Activated CD8-positive, alpha-beta memory T cell treated with anti-CD3 and anti-CD28 coated beads for 4 hours (primary cell): ENCODE measurements at places on chromosomes 3 and 15.

DNA sequence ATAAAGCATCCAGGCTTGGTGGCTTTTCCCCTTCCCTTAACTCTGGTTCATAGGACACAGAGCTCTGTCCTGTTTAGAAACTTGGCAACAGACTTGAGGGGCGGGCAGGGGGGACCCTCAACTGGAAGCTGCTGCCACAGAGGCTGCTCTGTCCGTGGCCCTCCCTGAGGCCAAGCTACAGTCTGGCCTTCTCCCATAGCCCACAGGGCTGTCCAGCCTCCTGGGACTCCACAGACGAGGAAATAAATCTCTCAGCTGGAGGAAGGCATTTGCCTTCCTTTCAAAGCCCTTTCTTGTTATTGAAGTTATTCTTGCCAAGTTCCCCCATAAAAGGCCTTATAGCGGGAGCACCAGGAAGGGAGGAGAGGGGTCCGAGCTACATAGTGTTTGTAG, 248.8 kb upstream of the TPM1 start:
- no peak for DNase-seq

DNA sequence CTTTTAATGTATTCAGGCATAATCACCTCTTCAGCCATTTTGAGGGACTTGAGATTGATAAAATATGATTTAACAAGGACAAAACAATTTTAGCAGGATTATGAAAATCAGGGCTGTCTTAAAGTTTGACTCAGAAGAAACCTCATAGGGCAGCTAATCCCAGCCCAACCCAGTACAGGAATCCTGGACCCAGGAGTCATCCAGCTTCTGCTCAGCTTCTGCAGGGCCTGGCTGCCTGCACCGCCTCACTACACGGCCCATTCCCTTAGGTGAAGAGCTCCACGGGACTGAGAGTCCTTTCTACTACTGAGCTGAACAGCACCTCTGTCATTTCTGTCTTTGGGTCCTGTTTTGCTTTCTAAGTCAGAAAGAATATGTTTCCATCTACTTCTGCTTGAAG, 37.5 kb downstream of the ARHGAP31 start:
- DNase-seq: no peak

DNA sequence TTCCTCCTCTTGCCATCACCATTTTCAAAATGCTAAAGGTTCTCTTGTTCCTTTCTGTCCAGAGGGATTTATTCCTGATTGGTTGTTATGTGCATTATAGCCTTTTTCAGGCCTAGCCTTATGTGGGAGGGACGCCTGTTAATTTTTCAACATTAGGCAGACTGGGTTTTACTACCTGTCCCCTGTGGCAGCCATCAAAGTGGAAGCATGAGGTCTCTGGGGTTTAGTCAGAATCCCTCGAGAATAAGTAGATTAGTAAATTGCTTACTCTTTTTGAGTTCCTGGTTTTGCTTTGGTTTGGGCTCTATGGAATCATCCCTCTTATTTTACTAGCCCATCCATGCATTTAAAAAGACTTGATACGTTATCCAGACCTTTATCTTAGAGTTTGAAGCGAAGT, 32.4 kb downstream of the PAK2 start:
- no peak for DNase-seq

GRCh38 chr3:179560791-179561190, 1.9 kb upstream of the ACTL6A start:
- no peak for DNase-seq

- DNase-seq: no peak
Observed at GRCh38 chr3:102974333-102974732, 539.5 kb downstream of the ZPLD1 start.

- no peak for DNase-seq
Observed at GRCh38 chr15:68316061-68316804, 38.7 kb downstream of the FEM1B start.

DNA sequence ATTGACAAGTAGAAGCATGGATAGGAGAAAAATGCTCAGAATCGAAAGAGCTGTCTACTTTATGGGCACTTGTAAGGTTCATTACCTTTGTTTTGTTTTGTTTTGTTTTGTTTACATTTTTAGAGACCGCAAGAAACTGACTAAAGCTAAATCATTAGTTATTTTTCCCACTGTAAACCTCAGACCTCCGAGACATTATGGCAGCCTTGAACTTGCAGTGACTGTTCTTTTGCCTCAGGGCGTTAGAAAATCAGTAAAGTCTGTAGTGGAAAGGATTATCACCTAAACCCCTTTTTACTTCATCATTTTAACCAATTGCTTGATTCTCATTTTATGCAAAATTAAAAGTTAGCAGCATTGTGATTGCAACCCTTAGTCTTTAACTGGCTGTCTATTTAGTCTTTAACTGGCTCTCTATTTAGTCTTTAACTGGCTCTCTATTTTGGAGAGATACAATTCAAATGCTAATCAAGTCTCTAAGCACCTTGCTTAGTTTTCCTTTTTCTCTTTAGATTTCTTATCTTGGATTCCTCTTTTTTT, 383.3 kb upstream of the ROBO2 start:
- no peak for DNase-seq

- DNase-seq: no peak
Observed at GRCh38 chr3:195247086-195247862, 23.7 kb downstream of the XXYLT1 start.

DNA sequence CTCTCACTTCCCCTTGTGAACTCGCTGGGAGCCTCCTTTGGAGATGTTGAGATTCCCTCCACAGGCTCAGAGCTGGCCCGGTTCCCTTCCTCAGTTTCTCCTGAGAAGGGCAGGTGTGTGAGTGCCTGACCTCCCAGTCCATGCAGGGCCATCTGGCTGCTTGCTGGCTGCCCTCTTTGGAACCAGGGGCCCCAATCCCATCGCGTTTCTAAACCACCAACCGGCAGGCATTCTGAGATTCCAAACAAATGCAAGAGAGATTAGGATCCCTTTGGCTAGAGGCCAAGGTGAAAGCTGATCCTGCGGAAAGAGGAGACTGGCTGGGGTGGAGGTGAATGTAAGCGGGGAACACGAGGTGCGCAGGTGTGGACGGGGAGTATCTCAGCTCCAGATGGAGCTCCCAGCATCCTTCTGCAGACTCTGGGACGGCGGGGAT, 2.9 kb upstream of the PRRT3 start:
- DNase-seq: no peak

DNA sequence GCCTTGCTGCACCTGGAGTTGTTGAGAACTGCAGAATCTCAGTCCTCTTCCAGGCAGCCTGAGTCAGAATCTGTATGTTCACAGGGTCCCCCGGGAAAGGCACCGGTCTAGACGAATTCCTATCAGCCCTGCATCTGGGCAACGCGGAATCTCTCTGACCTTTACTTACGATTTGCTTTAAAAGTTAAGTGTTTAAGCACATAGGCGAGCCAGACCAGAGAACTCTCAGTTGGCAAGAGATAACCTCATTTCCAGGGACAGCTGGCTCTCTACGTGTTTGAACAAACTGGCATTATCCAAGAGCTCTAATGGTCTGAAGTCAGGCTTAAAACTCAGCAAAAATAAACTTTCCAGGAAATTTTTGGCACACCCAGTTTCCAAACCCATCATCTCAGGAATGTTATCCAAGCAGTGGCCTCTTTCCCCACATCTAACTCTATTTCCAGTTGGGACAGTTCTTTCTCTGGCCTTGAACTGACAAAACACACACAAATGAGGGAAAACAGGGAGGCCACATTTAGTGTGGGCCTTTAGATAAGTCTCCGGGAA, 53.4 kb downstream of the HES1 start:
- no peak for DNase-seq

DNA sequence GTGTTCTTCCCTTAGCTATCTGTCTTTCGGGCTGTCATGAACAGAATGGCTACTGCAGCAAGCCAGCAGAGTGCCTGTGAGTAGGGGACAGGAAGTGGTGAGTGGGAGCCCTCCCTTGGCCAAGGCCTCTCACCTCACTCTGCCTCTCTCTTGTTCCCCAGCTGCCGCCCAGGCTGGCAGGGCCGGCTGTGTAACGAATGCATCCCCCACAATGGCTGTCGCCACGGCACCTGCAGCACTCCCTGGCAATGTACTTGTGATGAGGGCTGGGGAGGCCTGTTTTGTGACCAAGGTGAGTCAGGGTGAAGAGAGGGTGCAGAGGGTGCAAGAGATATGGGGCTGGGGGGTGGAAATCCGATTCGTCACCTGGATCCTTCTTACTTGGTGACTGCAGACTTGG, 3.0 kb downstream of the DLL4 start:
- no peak for DNase-seq
